ENCODE measurements at places on chromosomes 6 and 20.
A peak's percentile ranks its signal among the peaks of the same experiment; 100 is the strongest.

DNA sequence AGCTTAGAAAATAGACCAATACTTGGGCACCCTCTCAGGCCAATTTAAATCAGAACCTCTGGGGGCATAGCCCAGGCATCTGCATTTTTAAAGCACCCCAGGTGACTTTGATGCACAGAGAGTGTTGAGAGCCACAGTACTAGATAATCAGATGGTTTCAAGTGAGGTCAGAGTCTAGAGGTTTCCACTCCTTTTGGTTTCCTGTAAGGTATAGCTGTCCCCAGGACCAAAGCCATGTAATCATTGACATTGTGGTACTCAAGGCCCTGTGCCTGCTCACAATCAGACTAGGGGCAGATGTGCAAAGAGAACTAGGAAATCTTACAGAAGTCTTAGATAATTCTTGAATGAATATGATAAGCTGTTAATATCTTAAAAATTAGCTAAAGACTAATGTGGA lies 9.1 kb downstream of the FILIP1 start:
- DNase-seq: no peak

DNA sequence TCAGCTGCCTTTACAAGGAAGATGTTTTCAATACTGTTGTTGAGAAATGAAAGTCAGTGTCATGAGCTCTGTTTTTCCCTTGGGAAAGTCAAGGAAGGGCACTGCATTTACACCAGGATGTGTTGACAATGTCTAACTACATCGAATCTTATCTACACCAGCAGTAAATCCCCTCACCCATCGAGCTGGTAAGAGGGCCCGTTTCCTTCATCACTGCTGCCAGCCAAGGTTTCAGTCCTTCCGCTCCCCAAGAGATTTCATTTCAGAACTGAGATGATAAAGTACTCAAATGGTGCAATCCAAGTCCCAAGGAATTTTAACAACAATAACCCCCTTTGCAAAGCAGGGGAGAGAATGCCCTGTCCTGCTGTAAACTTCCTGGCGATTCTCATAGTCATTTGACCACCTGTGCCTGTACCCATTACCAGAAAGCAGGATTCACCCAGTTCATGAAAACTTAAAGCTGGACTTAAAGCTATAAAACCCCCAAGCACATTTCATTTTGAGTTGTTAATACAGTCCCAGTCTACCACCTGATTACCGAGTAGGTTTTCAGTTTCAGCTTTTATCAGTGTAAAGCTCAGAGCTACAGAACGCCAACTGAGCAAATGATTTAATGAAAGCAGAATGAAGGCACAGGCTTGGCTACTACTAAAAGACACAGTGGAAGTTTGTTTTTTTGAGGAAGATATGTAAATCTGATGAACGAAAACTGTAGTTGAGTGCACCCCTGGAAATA lies 122.5 kb upstream of the TAB2 start:
- DNase-seq: no peak

GRCh38 chr6:37724530-37725220 lies 27.0 kb upstream of the MDGA1 start:
- no peak for DNase-seq

- no peak for DNase-seq
These were observed 54.3 kb downstream of the ADGRF5 start for GRCh38 chr6:46867411-46867810.

- no peak for DNase-seq
These were observed 332.5 kb downstream of the CD83 start for GRCh38 chr6:14450133-14450504.

GRCh38 chr6:105951322-105951721 lies 134.8 kb upstream of the PRDM1 start:
- DNase-seq: no peak

GRCh38 chr20:36149469-36149868 lies 5.1 kb upstream of the EPB41L1 start:
- DNase-seq: no peak

GRCh38 chr6:93453956-93454355 lies 34.6 kb upstream of the EPHA7 start:
- no peak for DNase-seq

GRCh38 chr20:44034451-44034850 lies 119.8 kb downstream of the TOX2 start:
- peak; percentile 2 for DNase-seq

DNA sequence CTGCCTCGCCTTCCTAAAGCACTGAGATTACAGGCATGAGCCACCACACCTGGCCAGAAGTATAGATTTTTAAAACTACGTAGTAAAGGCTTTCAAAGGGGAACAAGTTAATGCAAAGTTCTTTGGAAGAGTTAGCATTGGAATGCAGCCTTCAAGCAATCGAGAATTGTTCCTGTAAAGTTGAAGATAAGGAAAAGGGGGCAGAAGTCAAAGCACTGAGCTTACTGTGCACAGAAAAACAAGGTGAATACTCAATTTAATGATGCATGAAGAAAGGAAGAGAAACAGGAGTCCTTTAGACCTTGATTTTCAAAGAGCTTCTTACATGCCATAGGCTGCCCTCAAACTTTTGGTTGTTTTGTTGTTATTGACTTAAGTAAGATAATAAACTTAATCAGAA lies 29.1 kb upstream of the LGSN start:
- no peak for DNase-seq

GRCh38 chr6:65719101-65719500 lies 12.1 kb upstream of the EYS start:
- DNase-seq: no peak

DNA sequence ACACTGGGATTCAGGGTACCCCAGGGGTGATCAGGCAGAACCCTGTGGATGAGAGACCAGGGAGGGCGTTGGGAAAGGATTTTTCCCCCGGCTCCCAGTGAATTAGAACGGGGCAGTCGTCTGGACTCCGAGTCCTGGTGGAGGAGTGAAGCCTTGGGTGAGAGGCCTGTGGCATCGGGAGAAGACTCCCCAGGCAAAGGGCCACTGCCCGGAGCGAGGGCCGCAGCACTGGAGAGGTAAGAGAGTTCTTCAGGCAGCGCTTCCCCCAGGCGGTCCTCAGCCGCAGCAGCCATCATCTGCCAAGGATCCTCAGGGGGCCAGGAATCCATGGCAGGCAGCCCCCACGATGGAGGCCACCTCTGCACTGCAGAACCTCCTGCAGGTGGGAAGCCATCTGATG lies 663 bp downstream of the C6orf15 start:
- DNase-seq: no peak
